ENCODE measurements at places on chromosomes 4 and X.
A peak's percentile ranks its signal among the peaks of the same experiment; 100 is the strongest.

GRCh38 chr4:114085611-114086345 is 106.3 kb upstream of the ARSJ start:
- DNase-seq = no peak

DNA sequence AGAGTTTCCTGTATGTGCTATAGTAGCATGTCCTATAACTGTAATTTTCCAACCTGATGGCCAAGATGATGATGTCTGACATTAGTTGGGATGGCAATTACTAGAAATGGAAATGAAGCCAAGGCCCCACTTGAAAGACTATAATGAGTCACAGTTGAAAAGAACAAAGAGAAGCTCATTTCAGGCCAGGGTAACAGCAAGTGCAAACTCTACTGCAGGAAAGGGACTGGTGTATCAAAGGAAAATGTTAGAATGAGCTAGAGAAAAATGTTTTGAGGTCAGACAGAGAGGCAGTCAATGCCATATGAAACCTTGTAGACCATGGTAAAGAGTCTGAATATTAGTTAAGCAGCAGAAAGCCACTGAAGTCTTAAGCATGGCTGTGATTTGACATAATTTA is 146.2 kb upstream of the SH3RF1 start:
- peak; percentile 52 for DNase-seq

- DNase-seq = peak; percentile 48
These were observed 155.9 kb downstream of the ARHGAP6 start for GRCh38 chrX:11509786-11510185.

GRCh38 chr4:83679254-83679653 is 143.3 kb downstream of the GPAT3 start:
- DNase-seq = no peak

DNA sequence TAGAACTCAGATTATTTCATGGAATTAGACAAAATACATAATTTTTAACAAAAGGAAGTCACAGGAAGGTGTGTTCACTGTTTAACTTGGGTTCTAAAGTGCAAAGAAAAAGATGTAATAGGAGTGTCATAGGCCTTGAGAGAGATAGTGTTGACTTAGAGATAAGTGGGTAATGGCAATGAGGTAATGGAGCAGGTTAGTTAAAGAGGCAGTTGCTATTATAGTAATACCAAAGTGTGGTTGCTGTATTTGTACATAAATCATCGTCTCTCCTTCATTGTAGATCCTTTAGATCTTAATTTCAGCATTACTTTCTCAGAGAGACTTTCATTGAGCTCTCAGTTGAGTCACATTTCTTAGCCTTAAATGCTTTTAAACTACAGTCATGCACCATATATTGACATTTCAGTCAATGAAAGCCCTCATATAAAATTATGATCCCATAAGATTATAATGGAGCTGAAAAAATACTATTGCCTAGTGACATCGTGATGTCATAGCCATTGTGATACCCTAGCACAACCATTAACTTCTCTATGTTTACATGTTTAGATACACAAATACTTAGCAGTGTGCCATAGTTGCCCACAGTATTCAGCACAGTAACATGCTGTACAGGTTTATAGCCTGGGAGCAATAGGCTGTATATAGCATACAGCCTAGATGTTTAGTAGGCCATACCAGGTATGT is 245.4 kb downstream of the ADGRL3 start:
- no peak for DNase-seq

- no peak for DNase-seq
These were observed 485.1 kb downstream of the TRIML1 start for GRCh38 chr4:188624370-188624769.

DNA sequence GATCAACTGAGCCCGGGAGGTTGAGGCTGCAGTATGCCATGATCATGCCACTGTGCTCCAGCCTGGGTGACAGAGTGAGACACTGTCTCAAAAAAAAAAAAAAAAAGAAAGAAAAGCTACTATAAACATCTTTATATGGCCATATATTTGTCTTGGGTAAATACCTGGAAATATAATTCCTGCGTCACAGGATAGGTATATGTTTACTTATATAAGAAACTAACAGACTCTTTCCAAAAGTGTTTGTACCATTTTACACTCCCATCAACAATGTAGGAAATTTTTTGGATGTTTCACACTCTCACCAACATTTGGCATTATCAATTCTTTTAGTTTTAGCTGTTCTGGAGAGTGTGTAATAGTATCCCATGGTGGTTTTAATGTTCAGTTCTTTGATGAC is 12.8 kb downstream of the P2RY4 start:
- DNase-seq = no peak

DNA sequence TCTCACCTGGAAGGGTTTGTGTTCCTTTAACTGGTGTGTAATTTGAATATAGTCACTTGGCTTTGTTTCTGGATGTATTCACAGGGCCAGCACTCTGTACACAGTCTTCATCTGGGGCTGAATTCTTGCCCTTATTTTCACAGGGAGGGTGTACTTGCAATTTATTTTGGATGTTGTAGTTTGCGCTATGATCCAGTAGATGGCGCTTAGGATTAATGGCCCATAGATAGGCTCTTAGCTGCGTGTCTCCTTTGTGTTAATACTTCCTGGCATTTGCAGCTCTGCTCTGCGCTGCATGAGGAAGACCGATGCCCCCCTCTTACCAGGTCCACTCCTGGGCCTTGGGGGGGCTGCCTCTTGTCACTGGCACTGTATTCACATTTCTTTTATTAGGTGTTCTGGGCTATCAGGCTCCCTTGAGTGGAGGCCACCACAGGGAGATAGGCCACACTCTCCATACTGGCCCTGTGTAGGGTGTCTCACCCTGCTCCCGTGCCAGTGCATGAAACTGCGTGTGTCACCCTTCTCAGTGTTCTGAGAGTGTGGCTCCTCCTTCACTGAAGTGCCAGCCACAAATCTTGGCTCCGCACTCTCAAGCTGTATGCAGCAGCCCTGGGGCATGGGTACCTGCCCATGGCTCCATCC is 562.2 kb downstream of the ZIC3 start:
- peak; percentile 15 for DNase-seq

DNA sequence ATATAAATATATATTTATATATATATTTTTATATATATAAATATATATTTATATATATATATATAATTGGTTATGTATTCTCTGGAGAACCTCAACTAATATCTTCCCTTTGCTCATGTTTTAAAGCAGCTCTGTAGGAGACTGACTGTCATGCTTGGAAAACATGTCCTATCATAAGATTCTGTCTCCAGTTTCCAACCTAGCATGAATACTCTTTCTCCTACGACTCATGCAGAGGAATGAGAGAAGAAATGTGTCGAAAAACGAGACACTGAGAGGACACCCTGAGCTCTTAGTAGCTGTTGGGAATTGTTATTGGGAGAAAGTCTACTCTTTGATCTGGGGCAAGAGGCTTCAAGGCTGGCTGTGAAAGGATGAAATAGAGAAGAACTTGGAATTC is 166.5 kb upstream of the SLIT2 start:
- no peak for DNase-seq

- no peak for DNase-seq
These were observed 253.9 kb upstream of the NOCT start for GRCh38 chr4:138761638-138762220.

GRCh38 chrX:15301924-15302323 is 13.5 kb downstream of the ASB11 start:
- peak; percentile 64 for DNase-seq

DNA sequence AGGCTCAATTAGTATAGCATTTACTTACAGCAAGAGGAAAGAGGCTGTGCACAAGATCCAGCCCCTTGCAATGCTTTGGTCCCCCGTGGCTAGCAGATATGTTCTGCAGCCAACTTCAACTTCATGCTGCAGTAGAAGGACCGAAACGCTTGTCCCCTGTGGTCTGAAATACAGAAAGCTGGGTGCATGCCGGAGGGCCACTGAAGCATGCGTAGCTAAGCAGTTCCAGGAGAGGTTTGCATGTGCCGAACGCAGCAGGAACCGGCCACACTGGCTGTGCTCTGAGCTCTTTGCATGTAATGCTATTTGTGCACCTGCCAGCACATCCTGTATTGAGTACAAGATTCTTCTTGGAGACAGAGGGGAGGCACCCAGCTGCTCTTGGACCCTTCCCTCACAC is 35.8 kb upstream of the SHISA3 start:
- DNase-seq = peak; percentile 32

GRCh38 chr4:37748485-37748884 is 62.3 kb upstream of the RELL1 start:
- DNase-seq = no peak

GRCh38 chrX:109847257-109848187 is 114.5 kb upstream of the ACSL4 start:
- peak; percentile 97 for DNase-seq

DNA sequence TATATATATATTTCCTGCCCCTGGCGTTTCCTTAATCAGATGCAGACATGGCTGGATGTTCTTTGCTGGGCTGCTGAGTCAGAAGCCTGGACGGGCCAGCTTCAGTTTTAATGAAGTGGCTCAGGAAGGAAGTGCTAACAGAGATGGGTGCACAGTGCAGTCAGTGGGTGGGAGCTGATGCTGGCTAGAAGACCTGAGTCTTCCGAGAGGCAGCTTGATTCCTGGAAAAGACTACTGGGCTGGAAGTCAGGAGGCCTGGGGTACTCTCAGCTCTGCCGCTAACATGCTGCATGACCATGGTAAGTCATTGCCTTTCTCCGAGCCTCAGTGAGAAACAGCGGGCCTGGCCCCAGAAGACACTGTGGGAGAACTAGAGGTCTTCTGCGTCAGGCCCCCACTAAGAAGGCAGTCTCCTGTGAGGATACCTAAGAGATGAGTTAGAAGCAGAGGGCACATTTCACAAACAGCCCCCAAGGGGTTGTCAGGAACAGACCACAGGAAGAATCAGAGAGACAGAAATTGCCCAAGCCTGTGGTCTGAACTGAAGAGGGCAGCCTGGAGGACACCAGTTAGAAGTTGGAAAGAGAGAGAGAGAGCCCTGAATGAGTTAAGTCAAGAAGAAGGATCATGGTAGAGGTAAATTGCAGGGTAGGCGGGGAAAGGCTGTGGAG is 8.3 kb upstream of the CD40LG start:
- DNase-seq = peak; percentile 1

Data from renal cortical epithelial cell (primary cell).